ENCODE measurements at places on chromosomes 12 and 14.

DNA sequence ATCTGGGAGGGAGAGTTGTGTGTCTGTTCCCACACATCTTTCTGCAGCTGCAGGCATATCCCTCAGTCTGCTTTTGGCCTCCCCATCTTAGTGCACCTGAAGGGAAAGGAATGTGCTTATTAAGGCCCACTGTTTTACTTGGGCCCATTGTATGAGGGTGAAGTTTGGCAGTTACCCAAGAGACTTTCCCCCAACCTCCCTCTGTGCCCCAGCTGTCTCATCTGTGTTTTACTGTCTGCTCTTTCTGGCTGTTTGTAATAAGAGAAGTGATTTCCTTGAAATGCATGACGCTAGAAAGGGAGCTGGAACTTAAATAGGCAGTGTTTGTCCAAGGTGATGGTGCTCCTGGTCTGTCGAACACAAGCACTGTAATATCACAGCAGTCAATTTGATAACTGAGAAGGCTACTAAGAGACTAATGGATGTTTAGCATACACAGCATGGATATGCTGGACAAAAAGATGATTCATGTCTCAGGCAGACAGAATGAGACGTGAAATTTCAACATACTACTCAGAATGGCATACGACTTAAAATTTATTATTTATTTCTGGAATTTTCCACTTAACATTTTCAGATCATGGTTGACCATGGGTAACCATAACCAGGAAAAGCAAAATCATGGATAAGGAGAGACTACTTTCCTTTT is 43.6 kb downstream of the FSCB start:
- peak; percentile 89 for DNase-seq

DNA sequence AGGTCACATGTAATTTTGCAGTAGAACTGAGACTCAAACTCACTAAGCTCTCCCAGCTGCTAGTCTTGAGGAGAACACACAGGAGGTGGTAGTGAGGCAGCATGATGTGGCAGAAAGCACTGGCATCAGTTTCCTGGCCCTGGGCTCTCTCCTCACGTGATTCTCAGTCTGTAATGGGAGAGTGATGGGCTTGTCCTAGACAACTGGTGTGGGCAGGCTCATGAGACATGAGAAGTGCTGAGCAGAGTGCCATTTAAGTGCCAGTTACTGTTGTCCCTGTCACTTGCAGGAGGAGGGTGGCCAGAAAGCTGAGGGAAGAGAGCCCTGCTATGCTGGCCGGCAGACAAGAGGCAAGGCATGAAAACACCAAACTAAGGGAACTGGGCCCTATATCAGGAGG is 48.5 kb upstream of the OVCH1 start:
- no peak for DNase-seq

DNA sequence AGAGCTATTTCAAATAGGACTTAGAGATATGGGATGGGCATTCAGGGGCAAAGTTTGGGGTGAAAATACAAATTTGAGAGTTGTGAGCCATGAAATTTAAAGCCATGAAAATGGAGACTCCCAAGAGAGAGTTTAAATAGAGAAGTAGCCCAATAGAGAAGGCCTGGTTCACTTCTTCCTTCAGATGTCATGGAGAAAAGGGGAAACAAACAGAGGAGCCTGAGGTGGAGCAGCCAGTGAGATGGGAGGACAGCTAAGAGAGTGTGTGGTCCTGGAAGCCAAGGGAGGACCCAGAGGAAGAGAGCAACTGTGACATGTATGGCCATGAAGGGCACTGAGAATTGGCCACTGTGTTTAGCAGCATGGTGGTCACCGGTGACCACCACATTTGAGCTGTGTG is 12.3 kb upstream of the DYNLL1 start:
- DNase-seq, result no peak

GRCh38 chr12:104079024-104079423 is 14.7 kb downstream of the HCFC2 start:
- DNase-seq, result no peak

DNA sequence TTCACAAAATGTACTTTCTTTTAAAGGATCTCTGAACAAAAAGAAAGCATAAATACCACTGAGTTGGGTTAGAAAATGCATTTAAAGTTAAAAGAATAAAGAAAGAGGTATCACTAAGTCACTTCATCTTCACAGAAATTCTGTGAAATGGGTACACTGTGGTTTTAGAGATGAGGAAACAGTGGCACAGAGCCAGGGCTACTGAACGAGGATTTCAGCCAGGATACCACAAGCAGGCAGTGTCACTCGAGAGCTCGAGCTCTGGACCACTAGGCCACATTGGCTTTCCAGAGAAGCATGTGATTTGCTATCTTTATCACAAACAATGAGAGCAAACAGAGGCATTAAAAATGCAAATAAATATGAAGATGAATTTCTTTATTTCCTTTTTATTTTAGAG is 51.0 kb downstream of the WDHD1 start:
- DNase-seq, result no peak

DNA sequence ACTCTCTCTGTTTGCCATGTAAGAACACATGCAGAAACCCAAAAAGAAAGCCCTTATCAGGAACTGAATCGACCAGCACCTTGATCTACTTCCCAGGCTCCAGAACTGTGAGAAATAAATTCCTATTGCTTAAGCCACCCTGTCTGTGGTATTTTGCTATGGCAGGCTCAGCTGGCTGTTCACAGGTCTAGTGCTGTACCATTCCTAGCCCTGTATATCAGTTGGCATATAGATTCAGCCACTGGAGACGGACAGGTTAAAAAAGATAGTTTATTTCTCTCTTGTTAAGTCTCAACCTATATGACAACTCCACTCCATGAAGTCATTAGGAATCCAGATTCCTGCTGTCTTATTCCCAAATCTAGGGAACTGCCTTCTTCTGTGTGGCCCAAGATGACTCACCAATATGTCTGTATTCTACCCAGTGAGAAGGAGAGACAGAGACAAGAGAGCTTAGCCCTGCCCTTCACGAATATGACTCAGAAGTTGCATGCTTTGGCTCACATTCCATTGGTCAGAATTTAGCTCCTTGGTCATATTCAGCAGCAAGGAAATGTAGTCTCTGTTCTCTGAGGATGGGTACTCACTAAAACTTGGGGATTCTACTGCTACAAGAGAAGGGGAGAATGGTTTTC is 57.0 kb downstream of the PLEKHG7 start:
- DNase-seq, result no peak

- no peak for DNase-seq
Measured at GRCh38 chr12:90690120-90690519, 264.9 kb downstream of the CCER1 start.

DNA sequence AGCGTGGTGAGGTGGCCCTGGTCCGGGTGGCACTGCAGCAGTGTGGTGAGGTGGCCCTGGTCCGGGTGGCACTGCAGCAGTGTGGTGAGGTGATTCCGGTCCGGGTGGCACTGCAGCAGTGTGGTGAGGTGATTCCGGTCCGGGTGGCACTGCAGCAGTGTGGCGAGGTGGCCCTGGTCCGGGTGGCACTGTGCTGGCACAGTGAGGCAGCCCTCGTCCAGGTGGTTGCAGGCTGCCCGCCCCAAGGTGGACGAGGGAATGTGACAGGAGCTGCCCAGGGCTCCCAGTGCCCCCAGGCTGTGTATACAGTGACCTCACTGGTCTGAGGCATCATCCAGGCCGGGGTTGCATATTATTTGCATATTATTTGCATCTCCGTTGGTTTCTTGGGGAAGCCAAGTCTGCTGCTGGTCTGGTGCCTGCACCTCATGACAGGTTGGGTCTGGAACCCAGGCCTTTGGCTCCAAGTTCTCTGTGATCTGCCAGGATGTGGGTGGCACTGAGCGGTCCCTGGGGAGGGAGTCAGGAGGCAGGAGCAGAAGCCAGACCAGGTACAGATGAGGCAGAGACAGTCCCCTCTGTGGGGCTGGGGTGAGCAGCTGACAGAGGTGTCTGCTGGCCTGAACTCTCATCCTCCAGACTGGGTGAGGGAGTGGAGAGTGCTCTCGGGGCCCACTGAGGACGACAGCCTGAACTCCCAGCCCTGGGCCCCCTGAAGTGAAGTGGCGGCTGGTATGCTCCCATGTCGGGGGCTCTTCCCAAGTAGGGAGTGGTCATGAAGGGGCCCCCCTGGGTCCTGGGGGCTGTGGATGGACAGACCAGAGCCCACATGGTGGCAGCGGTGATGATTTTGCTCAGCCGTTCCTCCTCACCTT is 79.3 kb downstream of the KIF26A start:
- no peak for DNase-seq

GRCh38 chr14:39426605-39427004 is 5.6 kb downstream of the FBXO33 start:
- peak; percentile 37 for DNase-seq

- DNase-seq, result no peak
Measured at GRCh38 chr14:25079311-25079710, 29.4 kb upstream of the STXBP6 start.

DNA sequence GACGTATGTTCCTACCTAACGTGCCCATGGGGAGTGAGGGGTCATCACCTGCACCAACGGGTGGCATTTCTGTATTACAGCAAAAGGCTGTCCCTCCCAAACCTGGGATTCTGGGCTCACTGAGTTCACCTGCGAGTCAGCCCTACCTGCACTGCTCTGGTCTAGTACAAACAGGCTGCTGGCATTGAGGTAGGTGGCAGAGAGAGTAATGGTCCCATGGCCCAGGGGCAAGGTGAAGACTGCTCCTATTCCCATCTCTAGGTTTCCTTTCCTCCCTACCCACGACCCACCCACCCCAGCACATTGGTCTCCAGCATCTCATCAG is 421 bp downstream of the SUOX start:
- no peak for DNase-seq

DNA sequence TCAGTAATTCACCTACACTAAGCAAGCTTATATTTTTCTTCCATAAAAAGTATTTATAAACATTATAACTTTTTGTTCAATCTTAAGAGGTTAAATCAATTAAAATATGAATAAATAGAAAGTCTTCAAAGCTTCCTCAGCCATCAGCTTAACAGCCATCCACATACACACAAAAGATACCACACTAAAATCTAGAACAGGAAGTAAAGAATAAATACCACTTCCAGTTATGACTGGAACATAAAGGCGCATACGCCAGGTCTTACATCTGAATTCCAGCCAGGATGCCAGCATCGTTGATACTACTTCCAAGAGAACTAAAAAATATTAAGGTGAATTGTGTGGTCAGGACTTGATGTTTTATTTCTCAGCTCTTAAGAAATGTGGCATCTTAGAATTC is 17.0 kb downstream of the SIX1 start:
- no peak for DNase-seq

DNA sequence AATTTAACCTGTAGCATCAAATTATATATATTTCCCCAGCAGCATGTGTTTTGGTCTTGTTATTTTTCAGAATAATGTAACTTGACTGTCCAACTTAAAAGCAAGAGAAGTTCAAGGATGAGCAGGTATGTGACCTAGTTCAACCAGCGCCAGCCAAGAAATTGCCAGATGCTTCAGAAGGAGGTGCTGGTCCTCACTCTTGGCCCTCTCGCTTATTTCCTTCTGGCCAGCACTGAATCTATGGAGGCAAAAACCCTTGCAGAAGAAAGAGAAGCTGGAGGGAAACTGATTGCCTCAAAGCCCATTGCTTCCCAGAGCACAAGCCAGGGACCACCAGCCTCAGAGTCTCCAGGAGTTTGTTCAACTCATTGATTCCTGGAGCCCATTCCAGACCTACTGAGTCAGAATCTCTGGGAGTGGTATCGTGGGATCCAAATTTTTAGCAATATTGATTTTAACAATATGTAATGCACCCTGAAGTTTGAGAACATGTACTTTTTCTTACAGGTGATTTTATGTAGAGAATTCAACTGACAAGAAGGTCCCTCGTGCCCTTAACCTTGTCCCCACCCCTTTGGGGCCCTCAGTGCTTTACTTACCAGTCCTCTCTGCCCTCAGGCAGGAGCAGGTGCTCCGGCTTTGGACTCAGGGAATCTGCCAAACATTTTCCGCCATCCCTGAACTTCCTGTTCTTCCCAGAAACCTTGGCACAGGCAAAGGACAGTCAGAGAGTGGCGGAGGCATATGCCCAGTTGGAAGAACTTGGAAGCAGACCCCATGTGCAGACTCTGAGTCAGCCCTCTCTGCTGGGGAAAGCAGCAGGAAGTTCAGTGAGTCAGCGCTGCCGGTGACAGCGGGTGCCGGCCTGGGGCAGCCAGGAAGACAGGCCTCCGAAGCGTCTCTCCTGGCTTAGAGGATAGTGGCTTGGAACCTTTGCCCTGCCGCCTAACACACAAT is 10.4 kb downstream of the BEST3 start:
- DNase-seq, result peak; percentile 62

DNA sequence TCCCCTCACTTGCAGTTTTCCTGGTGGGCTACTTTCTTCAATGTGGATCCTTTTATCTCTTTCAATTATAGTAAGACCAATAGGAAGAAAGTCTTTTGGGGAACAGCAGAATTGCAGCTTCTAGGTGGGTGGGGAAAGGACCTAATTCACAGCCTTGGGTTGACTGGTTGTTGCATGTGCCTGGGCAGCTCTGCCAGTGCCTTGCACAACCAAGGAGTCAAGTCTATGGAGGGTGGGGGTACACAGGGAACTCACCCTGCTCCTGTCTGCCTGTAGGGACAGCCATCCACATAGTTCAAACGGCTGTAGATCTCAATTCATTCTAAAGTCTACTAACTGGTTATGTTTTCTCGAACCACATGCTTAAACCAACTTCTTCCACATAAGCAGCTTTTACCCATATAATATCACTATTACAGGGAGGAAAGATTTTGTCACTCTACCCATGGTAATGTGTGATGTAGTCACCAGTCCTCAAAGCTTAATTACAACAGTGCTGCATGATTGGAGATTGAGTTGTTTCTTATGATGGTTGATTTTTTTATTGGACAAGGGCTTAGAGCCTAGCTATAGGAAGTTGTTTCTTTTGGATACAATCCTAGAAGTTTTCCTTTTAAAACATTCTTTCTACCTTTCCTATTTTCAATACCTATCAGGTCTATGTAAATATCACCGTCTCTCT is 117.7 kb upstream of the FRMD6 start:
- DNase-seq, result no peak

DNA sequence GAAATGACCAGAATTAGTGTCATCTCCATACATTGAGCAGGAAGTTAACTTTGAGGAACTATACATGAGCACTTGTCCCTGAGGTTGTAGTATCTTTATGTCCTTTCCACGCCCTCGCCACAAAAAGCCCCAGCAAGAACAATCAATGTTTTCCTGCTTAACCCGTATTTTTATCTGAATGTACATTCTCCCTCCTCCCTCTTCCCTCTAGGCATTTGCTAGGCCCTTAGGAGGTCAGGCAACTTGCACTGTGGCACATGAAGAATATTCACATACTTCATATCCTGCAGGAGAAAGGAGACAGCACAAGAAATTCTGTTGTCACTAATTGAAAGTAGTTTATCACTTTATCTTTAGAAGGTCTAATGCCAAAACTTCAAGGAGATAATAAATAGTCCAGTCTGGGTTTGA is 18.1 kb upstream of the DUSP6 start:
- no peak for DNase-seq

GRCh38 chr14:99627510-99628381 is 17.2 kb upstream of the HHIPL1 start:
- DNase-seq, result no peak

- DNase-seq, result no peak
Measured at GRCh38 chr14:104134061-104134965, 4.1 kb upstream of the KIF26A start.

GRCh38 chr14:106622200-106622745 is 1095.9 kb downstream of the TMEM121 start:
- DNase-seq, result no peak

- DNase-seq, result no peak
Measured at GRCh38 chr12:56590237-56590830, 39.8 kb downstream of the BAZ2A start.

- no peak for DNase-seq
Measured at GRCh38 chr12:128761379-128761790, 62.4 kb downstream of the SLC15A4 start.

GRCh38 chr12:53467880-53468279 is 16.0 kb downstream of the PCBP2 start:
- DNase-seq, result no peak

- no peak for DNase-seq
Measured at GRCh38 chr14:28704153-28704552, 62.4 kb upstream of the FOXG1 start.

All from COR-L47 (cell line).